NCI-H2081 treated with DMSO at 0.1 percent for 48 hours (cell line): ENCODE measurements at places on chromosomes 3 and 15.

GRCh38 chr15:62940755-62941361 lies 101.7 kb upstream of the TPM1 start:
- no peak for DNase-seq

DNA sequence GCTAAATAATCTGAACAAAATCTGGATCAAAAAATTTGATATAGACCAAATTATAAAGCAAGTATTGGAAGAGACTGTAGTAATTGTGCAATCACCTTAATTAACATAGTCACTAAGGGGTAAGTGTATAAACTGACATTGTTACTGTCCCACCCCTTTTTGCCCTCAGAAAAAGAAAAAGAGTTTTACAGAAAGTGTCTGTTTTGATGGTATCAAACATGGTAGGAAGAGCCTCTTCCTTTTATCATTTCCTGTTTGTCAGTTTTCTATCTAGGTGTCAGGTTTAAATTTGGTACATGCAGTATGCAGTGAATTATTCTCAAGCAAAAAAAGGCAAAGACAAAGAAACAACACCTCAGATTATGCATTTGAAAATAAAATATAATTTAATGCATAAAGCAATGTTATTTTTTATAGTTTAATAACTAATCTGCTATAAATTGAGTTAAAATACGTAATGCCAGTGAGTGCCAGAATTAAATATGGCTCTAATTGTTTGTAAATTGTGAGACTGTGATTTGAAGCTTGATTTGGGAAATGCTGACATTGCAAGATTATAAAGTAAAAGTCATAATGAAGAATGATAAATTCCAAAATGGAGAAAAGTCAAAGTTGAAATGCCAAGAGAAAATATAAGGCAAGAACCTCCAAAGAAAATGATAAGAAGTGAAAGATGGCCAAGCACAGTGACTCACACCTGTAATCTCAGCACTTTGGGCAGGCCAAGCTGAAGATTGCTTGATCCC lies 30.3 kb upstream of the CMC1 start:
- DNase-seq, result no peak

DNA sequence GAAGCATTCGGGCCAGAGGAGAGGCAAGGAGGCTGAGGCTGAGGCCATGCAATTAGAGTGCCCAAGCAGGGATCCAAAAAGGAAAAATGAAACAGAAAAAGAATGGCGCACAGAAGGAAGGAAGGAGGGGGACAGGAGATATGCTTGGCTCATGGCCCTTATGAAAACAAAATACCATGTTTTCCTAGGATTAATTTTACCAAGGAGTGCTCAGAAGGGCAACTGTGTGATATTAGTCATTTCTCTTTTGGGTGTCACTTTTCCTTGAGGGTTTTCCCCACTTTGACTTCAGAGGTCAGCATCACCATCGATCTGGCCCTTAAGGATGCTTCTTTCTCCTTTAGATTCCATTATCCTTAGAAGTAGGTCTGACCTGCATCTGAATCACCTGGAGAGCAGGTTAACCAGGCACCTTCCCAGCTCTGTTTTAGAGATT lies 1.4 kb downstream of the PARP14 start:
- DNase-seq, result no peak

- no peak for DNase-seq
These were observed 62.5 kb upstream of the SKOR1 start for GRCh38 chr15:67762610-67763368.

GRCh38 chr3:132592216-132592615 lies 4.9 kb upstream of the ACKR4 start:
- DNase-seq, result no peak

GRCh38 chr3:36803091-36803791 lies 38.9 kb upstream of the DCLK3 start:
- DNase-seq, result no peak

DNA sequence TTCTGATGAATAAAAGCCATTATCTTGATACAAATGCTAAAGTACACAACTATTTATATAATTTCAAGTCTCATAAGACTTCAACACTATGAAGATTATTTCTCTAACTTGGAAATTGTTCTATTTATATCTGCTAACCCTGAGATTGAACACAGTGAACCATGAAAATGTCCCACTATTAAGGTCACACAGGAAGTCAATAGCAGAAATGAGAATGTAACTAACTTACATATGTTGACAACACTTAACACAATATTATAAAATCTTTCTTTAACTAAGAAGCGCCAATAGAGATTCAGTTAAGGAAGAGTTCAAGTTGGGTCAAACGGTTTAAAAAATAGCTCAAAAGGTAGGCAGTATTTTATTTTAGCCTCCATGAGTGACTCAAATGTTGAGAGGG lies 551.8 kb upstream of the CBLB start:
- DNase-seq, result no peak

DNA sequence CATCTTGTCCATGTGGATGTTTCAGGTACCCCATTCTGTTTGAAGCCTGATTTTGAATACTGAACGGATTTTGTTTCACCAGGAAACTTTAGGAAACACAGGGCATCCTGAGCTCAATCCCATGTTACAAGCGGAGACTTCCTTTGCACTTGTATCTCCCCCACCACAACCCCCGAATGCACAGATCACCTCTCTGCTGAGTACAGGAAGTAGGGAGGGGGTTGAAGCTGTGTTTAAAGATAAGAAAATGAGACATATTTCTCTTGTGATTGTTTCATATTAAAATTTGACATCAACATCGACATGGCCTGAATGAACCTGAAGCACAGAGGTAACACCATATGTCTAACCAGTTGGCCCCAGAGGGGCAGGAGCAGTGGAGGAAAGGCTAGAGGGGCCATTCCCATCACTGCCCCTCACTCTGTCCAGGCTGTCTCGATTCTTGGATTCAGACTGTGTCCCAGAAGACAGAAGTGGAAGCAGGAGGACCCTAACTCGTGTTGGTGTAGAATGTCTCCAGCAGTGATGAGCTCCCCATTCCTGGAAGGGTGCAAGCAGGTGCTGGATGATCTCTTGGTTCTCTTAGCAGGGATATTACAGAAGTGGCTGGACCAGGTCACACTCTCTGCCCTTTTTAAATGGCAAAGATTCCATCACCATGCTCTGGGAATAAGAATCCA lies 59.6 kb upstream of the IQSEC1 start:
- no peak for DNase-seq

GRCh38 chr3:148796799-148797198 lies 30.8 kb upstream of the CPB1 start:
- DNase-seq, result no peak

DNA sequence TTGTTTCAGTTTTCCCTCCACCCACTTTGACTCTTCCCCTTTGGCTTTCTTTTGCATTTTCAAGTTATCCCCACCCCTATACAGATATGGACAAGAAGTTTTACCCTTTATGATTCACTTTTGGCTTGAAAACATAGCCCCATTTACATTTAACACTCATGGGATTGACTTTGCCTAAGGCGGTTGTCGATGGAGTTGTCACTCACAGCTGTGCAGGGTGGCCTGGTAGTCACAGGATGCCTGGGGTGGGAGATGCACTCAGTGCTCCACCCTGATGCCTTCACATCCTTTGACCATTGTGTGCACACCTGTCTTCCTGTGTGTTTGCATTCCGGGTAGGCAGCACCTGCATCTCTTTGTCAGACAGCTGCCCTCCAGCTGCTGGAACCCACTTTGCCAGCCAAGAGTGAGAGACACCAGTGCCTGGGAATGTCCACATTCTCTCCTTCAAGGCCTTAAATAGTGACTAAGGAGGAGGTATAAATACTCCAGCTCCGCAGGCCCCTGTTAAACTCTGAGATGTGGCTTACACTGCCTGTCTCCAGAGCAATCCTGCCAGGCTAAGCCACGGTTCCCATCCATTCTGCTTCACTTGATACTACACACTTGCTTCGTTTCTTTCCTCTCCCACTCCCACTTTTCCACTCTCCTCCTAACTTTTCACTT lies 191.5 kb upstream of the SLC24A5 start:
- no peak for DNase-seq

GRCh38 chr3:18789734-18790133 lies 358.6 kb upstream of the KCNH8 start:
- no peak for DNase-seq

- DNase-seq, result no peak
These were observed 85.9 kb upstream of the ZPLD1 start for GRCh38 chr3:102348904-102349303.

GRCh38 chr3:56980798-56981390 lies 79.6 kb upstream of the SPATA12 start:
- no peak for DNase-seq

- no peak for DNase-seq
These were observed 148.5 kb downstream of the MFSD1 start for GRCh38 chr3:158950178-158950901.

- no peak for DNase-seq
These were observed 13.6 kb upstream of the LTF start for GRCh38 chr3:46478341-46478740.

DNA sequence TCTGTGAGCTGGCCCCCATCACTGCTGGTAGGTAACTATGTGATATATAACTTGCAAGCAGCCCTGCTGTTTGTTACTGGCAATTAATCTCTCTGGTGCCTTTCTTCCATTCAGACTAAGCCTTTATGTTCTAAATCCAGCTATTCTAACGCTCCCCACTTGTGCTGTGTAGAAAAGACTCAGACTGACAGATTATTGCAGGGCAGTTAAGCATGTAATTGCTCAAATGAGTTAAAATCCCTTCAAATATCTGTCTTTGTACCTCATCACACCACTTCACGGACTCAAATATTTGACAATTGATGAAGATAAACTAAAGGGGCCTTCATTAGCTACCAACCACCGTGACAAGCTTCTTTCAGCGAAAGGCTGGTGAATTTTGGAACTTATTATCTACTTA lies 416.2 kb downstream of the NR2F2 start:
- no peak for DNase-seq

DNA sequence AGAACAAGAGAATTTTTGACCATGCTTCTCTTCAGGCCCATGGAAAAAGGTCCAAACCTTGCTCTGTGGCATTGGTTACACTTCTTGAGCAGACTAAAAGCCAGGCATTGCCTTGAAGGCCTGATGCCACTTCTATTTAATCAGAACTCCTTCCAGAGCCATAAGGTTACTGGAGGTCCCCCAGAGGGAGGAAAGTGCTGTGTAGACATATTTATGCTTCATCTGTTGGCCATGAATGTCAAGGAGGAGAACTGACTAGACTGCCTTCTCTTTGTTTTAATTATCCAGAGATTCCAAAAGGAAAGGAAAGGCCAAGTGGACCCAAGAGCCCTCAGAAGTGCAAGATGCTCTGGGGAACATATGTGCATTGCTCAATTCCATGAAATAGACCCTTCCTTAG lies 292.6 kb upstream of the NR2E3 start:
- no peak for DNase-seq

GRCh38 chr3:140736863-140737460 lies 59.1 kb downstream of the TRIM42 start:
- no peak for DNase-seq

- DNase-seq, result no peak
These were observed 51.1 kb downstream of the RSRC1 start for GRCh38 chr3:158160958-158161357.

DNA sequence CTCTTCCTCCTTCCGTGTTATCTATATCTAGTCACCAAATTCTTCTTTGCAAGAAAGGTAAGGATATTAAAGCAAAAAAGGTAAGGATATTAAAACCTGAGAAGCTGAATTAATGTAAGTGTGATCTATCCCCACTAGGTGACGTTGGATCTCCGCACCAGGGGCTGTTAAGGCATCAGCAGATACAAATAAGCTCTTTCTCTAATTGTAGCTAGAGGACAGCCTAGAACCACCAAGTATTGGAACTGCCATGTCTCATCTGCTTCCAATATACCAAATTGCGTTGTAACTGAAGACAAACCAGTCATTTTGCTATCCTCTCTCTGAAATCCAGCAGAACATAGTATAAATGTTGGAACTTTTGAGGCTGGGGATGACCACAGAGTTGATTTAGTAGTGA lies 471.2 kb upstream of the TGFBR2 start:
- no peak for DNase-seq

GRCh38 chr3:100097919-100098783 lies 16.1 kb downstream of the FILIP1L start:
- no peak for DNase-seq

GRCh38 chr3:69309814-69310213 lies 76.1 kb downstream of the FRMD4B start:
- DNase-seq, result no peak

DNA sequence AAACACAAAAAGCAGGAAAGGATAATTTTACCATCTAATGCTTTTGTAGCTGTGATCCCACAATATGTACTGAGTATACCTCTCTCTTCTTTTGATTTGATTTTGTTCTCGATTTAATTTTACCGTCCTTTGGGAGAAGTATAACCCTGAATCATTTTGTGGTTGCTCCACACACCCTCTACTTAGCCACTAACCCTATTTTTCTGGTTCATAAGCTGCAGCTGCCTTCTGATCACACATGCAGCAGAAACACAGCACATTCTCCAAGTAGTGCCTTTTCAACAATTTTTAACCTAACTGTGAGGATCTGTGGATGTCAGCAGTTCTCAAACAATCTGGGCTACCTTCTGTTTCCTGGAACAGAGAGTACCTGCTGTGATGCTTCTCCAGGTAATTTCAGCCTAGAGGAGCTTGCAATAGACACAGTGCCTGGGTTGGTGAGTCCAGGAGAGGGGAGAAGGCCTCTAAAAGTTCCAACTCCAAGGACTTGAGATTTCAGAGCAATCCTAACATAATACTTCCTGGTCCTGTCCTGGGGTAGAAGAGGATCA lies 40.3 kb downstream of the HGD start:
- DNase-seq, result no peak

- no peak for DNase-seq
These were observed 44.8 kb upstream of the UBE2E1 start for GRCh38 chr3:23760871-23761373.

- DNase-seq, result no peak
These were observed 13.9 kb upstream of the ANPEP start for GRCh38 chr15:89828281-89829145.

- no peak for DNase-seq
These were observed 23.7 kb upstream of the P4HTM start for GRCh38 chr3:48966367-48966766.

DNA sequence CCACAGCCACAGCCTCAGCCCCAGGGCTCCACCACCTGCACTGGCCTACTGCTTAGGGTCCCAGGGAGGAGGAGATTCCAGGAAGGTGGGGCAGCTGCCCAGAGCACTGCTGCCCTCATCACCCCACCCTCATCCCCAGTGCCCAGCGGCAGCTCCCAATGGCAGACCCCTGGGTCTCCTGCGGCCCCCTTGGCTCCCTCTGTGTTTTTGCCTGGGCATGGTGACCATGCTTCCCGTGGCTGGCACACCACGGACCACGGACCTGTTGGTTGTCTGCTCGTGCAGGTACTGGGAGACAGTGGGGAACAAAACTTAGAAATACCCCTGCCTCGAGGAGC lies 2.7 kb downstream of the CHST13 start:
- no peak for DNase-seq

DNA sequence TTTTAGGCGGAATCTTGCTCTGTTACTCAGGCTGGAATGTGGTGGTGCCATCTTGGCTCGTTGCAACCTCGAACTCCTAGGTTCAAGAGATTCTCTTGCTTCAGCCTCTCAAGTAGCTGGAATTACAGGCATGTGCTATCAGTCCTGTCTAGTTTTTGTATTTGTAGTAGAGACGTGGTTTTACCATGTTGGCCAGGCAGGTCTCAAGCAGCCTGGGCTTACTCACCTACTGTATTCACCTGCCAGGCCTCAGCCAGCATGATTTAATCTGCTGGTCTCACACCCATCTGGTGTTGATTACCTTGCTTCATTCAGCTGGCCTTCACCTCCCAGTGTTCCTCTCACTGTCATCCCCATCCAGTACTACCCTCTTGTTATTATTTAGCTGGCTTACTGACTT lies 102.0 kb downstream of the IL12A start:
- DNase-seq, result no peak

GRCh38 chr3:157101486-157101885 lies 58.5 kb downstream of the CCNL1 start:
- DNase-seq, result no peak

GRCh38 chr15:56939257-56939656 lies 20.8 kb downstream of the TCF12 start:
- no peak for DNase-seq
